Hematopoietic multipotent progenitor cell treated with erythropoietin and hydrocortisone succinate and interleukin-3 and kit ligand, for 8 days (in vitro differentiated cells): ENCODE measurements at places on chromosomes 6 and 20.

GRCh38 chr20:48706116-48706656 lies 121.6 kb downstream of the PREX1 start:
- DNase-seq, result no peak

DNA sequence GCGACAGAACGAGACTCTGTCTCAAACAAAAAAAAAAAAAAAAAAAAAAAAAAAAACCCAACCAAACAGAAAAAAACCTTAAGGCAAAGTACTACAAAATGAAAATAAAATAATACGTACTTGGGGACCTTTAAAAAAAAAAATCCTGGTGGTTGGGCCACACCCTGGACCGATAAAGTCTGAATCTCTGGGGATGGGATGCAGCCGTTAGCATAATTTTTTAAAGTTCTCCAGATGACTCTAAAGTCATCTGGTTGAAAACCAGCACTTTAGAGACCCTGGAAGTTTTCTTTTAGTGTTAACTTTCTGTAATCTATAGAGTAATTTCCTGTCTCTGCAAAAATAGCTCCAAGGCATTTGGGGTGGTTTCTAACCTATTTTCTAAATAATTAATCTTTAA lies 142.9 kb upstream of the SALL4 start:
- no peak for DNase-seq

DNA sequence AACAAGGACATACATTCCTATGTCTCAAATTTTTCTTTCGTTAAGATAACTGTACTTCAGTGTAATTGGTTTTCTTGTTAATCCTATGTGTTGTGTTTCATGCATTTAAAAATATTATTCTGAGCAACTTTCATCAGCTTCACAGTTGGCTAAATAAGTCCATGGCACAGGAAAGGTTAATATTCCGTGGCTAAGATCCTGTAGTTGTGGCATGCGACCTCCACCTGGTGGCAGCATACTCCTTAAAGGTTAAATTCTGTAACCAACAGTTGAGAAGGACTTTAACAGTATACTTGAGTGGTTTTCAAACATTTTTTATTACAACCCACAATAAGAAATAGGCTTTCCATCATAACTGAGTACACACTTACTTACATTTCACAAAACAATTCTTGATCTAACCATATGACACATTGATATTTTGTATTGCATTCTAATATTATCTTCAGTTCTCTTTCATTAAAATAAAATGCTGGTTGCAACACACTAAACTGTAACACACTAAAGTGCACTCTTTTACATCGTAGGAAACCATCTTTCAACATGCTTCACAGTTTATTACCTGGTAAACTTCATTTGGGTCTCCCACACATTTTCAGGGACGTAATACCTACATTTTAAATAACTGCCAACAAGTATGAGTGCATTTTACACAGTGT lies 118.3 kb downstream of the SLX4IP start:
- peak; percentile 73 for DNase-seq

DNA sequence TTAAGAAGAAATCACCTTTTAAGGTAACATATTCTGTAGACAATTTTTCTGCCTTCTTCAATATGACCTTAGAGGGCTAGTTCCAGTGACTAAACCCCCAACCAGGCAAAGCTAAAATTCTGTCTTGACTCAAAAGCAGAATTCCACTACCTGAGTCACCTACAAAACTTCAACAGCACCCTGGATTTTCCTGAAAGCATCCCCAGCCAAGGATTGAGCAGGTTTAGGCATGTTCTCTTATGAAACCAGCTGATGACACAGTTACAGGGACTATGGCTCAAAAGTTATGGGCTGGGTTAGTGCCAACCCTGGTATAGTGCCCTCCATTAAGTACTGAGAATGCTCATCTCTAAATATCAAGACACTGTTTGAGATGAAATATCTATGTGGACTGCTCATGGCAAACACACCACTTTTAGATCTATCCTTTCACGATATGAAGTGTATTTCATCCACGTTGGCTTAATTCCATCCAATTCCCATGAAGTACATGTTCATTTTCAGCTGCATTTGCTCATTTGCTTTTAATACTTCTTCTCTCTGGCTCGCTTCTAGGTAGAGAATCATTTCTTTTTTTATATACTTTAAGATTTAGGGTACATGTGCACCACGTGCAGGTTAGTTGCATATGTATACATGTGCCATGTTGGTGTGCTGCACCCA lies 53.6 kb upstream of the TNFAIP3 start:
- DNase-seq, result no peak

DNA sequence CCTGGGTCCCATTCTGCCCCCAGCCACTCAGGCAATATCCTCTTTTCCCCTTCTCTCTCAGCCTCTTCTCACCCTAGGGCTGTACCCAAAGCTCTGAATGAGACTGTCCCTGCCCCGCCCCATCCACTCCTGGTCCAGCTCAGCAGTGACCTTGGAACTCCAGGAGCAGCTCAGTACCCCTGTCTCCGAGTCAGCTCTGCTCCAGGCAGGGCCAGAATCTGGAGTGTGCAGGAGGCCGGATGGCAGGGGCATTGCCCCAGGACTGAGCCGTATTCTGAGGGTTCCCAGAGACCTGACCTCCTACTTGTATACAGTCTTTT lies 2.0 kb upstream of the RAET1G start:
- no peak for DNase-seq

DNA sequence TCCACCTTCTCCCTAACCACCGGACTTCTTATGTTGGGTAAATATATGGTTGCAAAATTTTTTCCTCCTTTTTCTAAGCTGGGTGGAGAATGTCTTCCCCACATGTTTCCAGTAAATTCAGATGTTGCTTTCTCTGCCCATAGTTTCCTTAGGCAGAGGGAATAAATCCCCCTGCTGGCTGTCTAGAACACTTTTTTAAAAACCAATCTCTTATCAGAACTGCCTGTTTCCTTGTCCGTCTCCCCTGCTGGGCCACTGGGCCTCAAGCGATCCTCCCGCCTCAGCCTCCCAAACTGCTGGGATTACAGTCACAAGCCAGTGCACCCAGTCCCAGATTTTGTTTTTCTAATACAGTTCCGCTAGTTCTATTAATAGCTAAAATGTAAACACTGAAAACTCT lies 9.9 kb upstream of the WFDC2 start:
- DNase-seq, result peak; percentile 13

GRCh38 chr6:145621776-145622175 lies 113.5 kb downstream of the EPM2A start:
- DNase-seq, result no peak

- DNase-seq, result no peak
Measured at GRCh38 chr6:29631860-29632731, 887 bp downstream of the GABBR1 start.

- DNase-seq, result peak; percentile 30
Measured at GRCh38 chr6:107894809-107895396, 63.1 kb downstream of the SEC63 start.

GRCh38 chr20:62104791-62105345 lies 17.4 kb upstream of the LSM14B start:
- no peak for DNase-seq

GRCh38 chr20:5220321-5221060 lies 93.7 kb downstream of the CDS2 start:
- DNase-seq, result no peak

- DNase-seq, result no peak
Measured at GRCh38 chr6:47141171-47141570, 99.0 kb upstream of the ADGRF1 start.

DNA sequence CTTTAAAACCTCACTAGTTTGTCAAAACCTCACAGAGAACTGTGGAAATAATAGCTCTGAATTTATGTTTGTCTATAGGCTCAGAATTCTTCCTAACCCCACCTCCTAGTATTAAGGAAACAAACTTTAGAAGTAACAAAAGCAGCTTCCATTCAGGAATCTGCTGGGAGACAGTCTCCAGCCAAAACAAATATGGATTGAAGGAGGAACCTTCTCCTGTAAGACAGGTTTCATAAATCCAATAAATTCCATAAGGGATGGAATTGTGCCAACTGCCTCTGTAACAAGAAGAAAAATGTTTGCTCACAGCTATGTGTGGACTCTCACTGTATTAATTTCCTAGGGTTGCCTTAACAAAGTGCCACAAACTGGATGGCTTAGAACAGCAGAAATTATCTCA lies 7.5 kb downstream of the SYCP2 start:
- no peak for DNase-seq

- DNase-seq, result no peak
Measured at GRCh38 chr6:158730541-158730907, 80.7 kb downstream of the SYTL3 start.

DNA sequence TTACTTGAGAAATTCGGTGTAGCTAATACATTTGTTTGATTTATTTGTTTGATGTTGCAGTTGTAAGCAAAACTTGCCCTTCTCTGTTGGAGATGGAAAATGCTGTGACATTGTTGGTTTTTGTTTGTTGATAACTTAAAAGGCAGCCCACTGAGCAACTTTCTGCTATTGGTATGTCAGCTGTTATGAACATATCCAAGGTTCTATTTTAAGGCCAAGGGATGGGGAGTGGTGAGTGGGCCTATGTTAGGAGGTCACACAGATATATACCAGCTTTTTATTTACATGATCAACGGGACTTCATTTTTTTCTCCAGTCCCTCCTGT lies 5.7 kb downstream of the QKI start:
- no peak for DNase-seq

- peak; percentile 79 for DNase-seq
Measured at GRCh38 chr6:119148098-119148824, 69.8 kb upstream of the FAM184A start.

DNA sequence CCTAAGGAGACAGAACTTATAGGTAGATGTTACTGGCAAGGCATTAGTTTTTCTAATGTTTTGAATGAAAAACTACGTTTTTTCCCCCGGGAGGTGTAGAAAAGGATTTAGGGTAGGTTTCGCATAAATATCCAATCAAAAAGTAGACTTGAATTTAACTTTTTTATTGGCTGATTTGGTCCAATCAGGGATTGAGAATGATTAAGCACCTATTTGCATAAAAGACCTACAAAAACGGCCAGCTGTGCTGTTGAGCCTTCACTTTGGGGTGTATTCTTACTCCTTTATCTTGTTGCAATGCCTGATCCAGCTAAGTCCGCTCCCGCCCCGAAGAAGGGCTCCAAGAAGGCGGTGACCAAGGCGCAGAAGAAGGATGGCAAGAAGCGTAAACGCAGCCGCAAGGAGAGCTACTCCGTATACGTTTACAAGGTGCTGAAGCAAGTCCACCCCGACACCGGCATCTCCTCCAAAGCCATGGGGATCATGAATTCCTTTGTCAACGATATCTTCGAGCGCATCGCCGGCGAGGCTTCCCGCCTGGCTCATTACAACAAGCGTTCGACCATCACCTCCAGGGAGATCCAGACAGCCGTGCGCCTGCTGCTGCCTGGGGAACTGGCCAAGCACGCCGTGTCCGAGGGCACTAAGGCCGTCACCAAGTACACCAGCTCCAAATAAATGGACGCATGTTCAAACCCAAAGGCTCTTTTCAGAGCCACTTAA lies 113.5 kb upstream of the BTN3A2 start:
- peak; percentile 99 for DNase-seq

GRCh38 chr20:17914957-17915356 lies 53.6 kb downstream of the SNX5 start:
- DNase-seq, result no peak

- no peak for DNase-seq
Measured at GRCh38 chr20:35883336-35883777, 70.9 kb downstream of the SCAND1 start.

DNA sequence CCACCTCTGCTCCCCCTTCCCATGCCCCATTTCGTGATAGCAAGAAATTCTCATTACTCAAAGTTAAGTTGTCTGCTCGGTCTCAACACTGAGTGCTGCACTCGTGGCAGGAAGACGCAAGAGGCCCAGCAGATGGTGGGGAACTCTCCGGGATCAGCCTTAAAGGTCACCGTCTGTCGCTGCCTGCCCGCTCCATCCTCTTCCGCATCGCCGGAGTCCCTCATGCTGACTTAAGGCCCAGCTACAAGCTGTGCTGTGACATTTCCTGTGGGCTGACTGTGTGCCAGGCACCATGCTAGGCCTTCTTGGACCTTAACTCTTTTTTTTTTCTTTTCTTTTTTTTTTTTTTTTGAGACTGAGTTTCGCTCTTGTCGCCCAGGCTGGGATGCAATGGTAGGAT lies 17.8 kb downstream of the GRM4 start:
- no peak for DNase-seq

- DNase-seq, result no peak
Measured at GRCh38 chr6:170035901-170036304, 255.0 kb downstream of the DLL1 start.

GRCh38 chr20:17619351-17620093 lies 49.6 kb downstream of the DSTN start:
- DNase-seq, result no peak

DNA sequence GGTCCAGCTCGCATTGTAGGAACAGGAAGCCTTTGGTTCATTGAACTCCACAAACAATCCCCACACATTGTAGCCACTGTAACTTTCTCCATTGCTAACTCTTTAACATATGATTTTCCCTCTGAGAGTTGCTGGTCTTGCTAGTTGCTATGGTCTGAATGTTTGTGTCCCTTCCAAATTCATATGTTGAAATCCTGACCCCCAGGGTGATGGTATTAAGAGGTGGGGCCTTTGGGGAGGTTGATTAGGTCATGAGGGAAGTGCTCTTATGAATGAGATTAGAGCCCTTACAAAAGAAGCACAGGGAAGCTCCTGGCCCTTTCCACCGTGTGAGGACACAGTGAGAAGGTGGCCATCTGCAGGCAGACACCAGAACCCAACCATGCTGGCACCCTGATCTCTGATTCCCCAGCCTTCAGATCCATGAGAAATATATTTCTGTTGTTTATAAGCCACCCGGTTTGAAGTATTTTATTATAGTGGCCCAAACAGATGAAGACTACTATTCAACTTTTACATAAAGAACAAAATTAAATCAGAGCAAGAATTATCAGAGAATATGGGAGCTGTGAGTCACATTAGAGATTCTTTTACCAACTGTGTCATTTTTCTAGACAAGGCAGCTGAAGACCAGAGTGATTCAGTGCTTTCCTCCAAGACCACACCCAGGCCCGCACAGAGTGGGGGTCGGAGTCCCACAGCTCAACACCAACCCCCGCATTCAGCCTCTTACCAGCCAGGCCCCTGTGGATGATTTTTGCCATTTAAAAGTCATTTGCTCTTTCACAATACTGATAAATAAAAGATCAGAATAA lies 143.0 kb downstream of the SAMD5 start:
- DNase-seq, result no peak

DNA sequence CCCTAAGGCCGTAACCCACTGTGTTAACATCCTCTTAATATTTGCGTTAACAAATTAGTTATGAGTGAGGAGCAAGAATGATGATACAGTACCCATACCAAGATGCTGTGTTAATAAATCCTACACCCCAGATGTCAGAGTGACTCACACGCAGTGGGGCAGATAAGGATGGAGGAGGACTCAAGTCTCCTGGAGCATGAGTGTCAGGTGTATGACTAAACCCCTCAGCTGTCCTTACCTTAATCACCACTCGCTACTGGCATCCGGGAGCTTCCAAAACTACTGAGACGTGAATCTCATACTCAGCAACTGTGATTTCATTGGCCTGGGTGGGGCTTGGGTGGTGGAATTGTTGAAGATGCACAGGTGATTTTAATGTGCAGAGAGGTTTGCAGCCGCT lies 131.3 kb upstream of the MTHFD1L start:
- no peak for DNase-seq

DNA sequence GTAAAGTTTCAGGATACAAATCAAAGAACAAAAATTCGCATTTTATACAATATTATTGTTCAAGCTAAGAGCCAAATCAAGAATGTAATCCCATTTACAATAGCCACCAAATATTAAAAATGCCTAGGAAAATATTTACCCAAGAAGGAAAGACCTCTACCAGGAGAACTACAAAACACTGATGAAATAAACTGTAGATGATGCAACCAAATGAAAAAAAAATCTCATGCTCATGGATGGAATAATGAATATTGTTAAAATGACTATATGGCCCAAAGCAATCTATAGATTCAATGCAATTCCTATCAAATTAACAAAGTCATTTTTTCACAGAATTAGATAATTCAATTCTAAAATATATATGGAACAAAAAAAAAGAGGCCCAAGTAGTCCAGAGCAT lies 708.8 kb upstream of the MAN1A1 start:
- DNase-seq, result no peak
